ENCODE measurements at places on chromosomes 2 and 18. TPM values are rescaled to one million over a fixed set of nuclear protein-coding genes. Genes with fewer than 3 reads are reported as not detected.

The RETSAT gene
- 70.7 TPM for total RNA-seq

The EEF1B2 gene
- total RNA-seq: 373 TPM

The DSC3 gene
- total RNA-seq: 29.1 TPM

The THSD7B gene
- not detected for total RNA-seq

The ANKRD62 gene
- total RNA-seq: not detected

Data from smooth muscle cell of the umbilical artery (primary cell).